ENCODE measurements at places on chromosomes 5 and 9.

DNA sequence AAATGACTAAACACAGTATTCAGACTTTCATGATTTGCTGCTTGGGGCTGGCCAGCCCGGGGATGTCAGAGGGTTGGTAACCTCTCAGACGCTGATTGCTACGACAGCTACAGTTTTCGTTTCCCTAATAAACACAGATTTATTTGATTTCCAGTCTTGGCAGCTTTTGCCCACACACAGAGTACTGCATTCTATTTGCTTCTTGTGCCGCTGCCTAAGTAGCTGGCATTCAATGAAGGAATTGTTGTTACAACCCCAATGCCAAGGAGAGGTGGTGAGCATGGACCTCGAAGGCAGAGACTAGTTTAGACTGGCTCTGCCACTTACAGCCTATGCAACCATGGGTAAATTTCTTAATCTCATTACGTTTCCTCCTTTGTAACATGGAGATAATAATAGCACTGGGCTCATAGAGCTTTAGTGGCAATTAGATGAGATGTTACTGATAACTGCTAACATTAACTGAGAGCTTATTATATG is 247.1 kb upstream of the PANK3 start:
- no peak for DNase-seq

DNA sequence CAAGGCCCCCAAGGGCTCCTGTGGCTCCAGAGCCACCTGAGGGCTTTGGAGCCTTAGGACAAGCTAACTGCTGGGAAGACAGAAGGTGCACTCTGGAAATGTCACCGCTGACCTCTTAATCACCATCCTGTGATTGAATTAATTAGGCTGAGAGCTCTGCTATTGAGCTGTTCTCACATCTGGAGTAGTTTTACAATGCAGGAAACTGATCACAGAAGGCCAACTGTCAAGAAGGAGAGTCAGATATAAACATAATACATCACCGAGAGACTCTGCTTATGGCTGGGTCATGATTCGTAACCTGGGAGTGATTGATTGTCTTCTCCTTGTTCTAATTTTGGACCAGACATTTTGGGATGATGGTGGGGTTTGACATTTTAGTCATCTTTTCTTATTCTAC is 226.1 kb downstream of the SLIT3 start:
- DNase-seq: no peak

- no peak for DNase-seq
These were observed 19.6 kb downstream of the TCF7 start for GRCh38 chr5:134133995-134134541.

GRCh38 chr9:122190597-122191381 is 31.1 kb downstream of the MORN5 start:
- no peak for DNase-seq

- no peak for DNase-seq
These were observed 36.2 kb upstream of the TTC1 start for GRCh38 chr5:159972538-159973362.

DNA sequence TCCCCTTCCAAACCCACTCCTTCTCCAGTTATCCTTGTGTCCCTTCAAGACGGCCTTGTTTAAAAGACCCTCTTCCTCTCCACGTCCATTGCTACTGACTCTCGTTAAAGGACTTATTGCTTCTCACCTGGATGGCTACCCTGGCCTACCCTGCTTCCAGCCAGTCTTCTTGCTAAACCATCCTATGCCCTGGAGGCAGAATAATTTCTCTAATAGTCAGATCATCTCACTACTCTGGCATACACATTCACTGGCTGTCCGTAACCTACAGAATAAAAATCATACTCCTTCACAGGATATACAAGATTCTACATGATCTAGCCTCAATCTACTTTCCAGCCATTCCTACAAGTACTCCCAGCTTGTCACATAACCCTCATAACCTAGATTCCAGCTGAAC is 92.6 kb downstream of the TRPM6 start:
- no peak for DNase-seq

- DNase-seq: no peak
These were observed 81.2 kb upstream of the TRPC7 start for GRCh38 chr5:136446565-136446964.

- no peak for DNase-seq
These were observed 101.4 kb upstream of the POC5 start for GRCh38 chr5:75818661-75819060.

GRCh38 chr5:58974083-58974482 is 391.2 kb downstream of the RAB3C start:
- DNase-seq: no peak

DNA sequence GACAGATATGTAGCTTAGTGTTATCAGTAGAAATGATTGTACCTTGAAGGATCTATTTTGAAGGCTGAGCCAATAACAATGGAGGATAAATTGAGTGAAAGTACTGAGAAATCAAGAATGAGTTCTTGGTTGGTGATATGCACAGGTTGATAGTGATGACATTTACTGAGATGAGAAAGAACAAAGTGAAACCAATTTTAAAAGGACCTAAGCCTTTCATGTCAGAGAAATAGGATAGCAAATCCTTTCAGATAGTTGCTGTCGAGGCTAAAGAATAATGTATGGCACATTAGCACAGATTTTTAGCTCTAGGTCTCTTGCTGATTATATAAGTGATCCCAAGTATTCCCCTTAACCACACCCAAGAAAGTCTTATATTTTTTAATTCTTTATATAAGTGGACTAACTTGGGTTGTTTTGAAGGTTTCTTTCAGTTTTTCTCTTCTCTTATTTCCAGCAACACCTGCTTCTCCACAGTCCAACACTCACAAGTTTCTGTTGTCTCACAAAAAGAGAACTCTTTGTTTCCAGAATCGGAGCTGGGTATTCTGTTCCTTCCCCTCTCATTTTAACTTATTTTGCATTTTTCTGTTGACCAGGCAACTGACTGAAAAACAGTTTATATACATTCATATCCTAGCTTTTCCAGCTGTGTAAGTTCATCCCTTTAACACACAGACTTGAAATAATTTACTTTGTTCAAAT is 286.9 kb upstream of the ATP10B start:
- no peak for DNase-seq

DNA sequence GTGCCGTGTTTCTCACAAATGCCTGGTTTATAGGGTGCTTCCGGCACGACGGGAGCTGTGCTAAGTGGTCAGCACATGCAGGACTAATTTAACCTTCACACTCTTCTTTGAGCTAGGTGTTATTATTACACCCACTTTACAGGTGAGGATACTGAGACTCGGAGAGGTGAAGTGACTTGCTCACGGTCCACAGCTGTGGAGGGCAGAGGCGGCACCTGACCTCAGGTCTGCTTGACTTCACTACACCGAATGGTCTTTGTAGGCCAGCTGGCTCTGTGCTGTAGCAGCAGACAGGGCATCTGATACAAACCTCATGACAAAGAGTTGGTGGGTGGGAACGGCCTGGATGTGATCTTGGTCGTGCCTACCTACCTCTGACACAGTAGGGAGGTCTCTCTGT is 102.0 kb upstream of the BOD1 start:
- DNase-seq: no peak
